ENCODE measurements at places on chromosomes 5 and 9.

DNA sequence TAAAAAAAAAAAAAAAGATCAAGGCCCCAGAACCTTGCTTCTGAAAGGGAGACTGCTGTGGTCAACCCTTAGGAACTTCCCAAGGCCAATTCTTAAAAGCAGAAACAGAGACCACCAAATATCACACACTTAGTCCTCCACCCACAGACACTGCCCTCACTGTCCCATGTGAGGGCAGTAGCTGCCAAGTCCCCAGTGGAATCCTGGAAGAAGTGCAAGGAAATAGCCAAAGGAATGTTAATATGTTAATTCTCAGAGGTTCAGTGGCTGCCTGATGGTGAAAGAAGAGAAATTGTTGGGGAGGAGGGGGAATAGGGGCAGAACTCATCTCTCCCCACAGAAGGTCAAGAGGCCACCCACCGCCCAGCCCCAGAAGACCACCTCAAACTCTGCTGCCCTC, 23.1 kb downstream of the FSTL4 start:
- no peak for DNase-seq

DNA sequence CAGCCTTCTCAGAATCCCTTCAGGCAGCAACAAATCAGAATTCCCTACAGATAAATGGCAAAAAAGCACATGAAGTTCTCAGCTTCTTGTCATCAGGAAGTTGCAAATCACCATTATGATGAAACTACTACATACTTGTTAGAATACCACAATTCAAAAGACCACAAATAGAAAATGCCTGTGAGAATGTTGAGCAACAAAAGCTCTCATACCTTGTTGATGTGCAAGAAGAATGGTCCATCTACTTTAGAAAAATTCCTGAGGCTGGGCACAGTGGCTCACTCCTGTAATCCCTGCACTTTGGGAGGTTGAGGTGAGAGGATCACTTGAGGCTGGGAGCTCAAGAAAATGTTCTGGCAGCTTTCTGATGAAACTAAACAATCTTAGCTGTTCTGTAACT, 278.1 kb downstream of the ICE1 start:
- DNase-seq, result no peak

DNA sequence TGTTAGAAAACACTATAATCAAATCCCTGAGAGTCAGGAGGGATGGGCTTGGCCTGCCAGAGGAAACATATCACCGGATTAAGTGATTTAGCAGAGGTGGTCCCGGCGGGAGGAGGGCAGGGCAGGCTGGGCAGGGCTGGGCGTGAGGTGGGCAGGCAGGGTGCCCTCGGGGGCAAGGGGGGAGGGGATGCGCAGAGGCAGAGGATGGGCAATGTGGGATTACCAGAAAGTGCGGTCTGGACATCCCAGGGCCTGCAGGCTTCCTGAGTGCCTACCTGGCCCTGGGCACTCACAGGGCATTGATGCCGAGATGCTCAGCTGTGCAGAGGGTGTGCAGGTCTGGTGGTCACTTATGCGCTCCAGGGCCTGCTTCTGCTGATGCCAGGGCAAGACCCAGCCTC, 115.2 kb downstream of the ADAMTS2 start:
- no peak for DNase-seq

- no peak for DNase-seq
These were observed 204.9 kb upstream of the CTNND2 start for GRCh38 chr5:12109075-12109688.

GRCh38 chr9:85667374-85667773, 74.4 kb downstream of the AGTPBP1 start:
- DNase-seq, result no peak

GRCh38 chr5:81851481-81852178, 100.7 kb upstream of the SSBP2 start:
- peak; percentile 98 for DNase-seq

DNA sequence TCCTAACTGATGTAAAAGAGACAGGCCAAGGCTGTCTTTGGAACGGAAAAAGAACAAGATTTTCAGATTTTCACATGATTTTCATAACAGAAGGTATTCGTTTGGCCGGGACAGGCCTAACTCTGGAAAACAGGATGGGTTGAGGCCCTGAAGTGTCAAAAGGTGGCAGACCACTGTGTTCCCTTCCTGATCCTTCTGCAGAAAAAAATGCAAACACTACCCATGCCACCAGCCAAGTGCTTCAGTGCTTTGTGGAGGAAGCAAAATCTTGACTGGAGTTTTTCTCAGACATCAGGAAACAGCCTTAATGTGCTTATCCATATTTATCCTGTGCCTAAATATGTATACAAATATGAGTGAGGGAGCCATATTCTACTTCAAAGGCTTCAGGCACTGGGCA, 113.5 kb upstream of the IL6ST start:
- DNase-seq, result no peak

DNA sequence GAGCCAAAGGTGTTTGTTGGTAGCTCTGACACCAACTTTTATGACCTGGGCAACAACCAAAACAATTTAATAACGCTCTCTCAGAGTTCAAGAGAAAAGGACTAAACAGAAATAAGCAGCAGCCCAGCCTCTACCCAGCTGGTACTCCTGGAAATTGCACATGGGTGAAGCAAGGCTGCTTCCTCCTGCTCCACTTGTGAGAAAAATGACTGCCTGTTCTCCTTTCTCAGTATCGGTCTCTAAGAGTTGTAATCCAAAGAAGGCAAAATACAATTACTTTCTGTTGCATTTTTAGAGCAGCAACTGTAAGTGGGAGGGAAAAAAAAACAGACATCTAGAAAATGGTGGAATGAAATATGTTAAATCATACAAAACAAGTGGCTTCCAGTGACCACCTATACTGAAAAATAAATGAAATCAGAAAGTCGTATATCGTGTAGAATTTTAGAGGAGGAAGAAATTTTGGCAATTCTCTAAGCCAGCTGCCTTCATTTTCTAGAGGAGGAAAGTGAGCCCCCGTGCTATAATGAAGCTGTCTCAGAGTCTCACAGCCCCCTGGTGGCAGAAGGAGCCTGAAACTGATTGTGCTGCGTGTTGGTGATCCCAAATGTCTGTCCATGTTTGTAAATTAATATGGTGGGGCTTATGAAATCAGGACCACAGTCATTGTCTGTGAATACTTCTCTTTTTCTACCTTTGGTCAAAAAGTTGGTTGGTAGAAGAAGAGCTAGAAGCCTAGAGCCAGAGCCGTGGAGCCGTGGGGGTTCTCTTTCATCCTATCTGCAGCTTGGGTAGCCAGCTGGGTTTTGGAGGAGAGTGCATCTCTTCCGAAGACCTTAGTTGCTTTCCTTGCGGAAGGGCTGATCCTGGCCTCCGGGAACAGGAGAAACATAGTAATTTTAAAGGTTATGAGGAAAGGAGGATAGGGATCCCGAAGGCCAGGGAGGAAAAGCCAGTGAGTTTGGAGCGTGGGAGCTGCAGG, 139.9 kb downstream of the PIP5K1B start:
- no peak for DNase-seq

DNA sequence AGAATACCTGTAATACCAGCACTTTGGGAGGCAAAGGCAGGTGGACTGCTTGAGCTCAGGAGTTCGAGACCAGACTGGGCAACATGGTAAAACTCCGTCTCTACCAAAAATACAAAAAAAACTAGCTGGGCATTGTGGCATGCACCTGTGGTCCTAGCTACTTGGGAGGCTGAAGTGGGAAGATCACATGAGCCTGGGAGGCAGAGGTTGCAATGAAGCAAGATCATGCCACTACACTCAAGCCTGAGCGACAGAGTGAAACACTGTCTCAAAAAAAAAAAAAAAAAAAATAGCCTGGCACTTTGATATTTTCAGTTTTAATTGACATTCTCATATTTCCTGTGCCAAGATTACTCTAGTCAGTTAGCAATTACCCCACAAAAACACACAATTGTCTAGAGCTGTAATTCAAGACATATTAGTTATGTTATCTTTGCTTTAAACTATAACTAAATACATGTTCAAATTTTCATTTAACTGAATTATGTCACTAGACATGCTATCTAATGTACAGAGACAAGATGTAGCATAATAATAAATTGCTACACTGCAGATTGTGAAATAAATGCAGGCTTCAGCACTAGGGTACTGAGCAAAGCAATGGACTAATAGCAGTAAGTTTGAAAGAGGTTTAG, 378.2 kb upstream of the GRAMD2B start:
- DNase-seq, result no peak
